ENCODE measurements at places on chromosomes 12 and 14.

GRCh38 chr12:106840243-106840642 lies 65.8 kb downstream of the RIC8B start:
- DNase-seq: no peak

- DNase-seq: no peak
These were observed 277.5 kb upstream of the TBX3 start for GRCh38 chr12:114961491-114961890.

DNA sequence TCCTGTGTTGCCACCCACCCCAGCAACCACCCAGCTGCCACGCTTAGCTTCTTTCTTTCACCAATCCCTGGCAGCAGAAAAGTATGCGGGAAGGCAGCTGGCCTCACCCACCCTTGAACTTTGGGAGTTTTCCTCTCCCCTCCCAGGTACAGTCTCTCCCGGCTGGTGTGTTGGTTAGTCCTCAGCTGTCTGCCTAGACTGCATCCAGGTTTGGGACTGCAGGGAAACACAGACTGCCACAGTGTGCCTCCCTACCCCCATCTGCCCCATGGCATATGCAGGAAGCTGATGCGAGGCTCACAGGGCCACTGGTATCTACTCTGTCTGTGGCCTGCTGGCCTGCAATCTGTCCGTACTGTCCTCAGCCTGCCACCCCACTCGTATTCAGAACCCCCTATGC lies 2.1 kb downstream of the CD9 start:
- DNase-seq: no peak

DNA sequence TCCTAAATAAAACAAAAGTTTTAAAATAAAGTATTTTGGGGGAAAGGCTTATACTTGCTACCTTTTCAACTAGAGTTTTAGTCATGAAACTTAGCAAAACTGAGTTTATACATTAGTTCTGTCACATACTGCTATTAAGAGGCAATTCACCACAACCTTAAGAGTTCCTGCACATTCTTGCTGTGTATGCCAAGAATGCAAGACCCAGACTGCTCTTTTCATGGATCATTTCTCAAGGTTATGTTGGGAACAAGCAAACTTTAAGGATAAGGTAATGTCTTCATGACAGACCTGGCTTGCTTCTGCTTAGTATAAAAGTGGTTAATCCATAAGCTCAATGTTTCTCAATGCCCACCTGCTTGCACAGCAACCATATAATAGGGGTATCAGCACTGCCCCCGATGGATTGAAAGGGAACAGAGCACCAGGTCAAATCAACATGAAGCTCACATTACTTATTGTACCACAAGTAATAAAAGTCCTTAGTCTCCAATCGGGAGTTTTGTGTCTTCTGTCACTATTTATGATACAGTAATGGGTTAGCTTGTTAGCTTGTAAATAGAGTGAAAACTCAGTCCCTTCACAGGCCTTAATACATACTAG lies 67.6 kb downstream of the KIF21A start:
- no peak for DNase-seq

- DNase-seq: no peak
These were observed 38.4 kb upstream of the MANSC4 start for GRCh38 chr12:27818401-27818918.

DNA sequence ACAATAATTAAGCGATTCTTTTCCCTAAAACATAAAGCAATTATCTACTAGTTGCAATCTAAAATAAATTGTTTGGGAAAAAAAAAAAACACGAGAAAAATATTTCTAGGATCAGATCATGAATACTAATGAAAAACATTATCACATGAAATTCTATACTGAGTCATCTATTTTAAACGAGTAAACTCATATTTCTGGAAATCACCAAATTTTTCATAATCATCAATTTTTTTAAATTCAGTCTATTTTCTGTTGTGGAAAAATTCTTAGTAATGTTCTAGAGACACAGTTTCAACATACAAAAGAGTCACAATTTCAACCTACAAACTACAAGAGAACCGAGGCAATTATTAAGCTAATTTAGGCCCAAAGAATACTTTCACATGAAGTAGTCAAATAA lies 245.6 kb upstream of the SOX5 start:
- DNase-seq: no peak

DNA sequence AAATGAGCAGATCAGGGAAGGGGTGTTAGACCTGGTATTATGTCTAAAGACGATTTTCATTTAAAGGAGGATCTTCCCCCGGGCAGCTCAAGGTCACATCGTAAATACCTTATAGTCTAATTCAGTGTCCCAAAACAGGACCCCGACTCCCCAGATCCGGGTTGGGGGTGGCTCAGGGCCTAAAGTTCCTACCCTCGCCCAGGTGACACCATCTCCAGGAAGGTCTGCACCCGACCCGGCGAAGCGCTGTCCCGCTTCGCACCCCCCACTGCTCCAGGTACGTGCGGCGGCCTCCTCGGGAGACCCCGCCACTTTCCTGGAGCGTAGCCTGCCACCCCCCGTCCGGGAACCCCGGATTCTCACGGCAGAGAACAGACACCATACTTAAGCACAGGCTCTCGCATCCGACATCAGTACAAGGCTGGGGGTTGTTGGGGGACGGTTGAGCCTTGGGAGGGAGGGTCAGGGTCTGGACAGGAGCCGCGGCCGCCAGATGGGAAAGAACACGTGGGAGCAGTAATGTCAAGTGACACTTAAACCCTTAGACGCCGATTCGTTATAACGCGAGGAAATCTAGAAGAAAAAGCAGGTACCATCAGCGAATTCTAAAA lies 556 bp downstream of the TIMM9 start:
- DNase-seq: peak; percentile 15

- DNase-seq: no peak
These were observed 462.6 kb downstream of the PRKD1 start for GRCh38 chr14:29465095-29465494.

GRCh38 chr12:12171991-12172511 lies 94.8 kb downstream of the LRP6 start:
- DNase-seq: no peak

- DNase-seq: no peak
These were observed 164.1 kb downstream of the SPTSSA start for GRCh38 chr14:34297786-34298520.

- no peak for DNase-seq
These were observed 232.9 kb downstream of the ATP23 start for GRCh38 chr12:58174316-58174715.

GRCh38 chr14:75907756-75908359 lies 73.9 kb downstream of the TGFB3 start:
- DNase-seq: no peak

- no peak for DNase-seq
These were observed 145.6 kb upstream of the SLCO1B1 start for GRCh38 chr12:20985399-20985798.

DNA sequence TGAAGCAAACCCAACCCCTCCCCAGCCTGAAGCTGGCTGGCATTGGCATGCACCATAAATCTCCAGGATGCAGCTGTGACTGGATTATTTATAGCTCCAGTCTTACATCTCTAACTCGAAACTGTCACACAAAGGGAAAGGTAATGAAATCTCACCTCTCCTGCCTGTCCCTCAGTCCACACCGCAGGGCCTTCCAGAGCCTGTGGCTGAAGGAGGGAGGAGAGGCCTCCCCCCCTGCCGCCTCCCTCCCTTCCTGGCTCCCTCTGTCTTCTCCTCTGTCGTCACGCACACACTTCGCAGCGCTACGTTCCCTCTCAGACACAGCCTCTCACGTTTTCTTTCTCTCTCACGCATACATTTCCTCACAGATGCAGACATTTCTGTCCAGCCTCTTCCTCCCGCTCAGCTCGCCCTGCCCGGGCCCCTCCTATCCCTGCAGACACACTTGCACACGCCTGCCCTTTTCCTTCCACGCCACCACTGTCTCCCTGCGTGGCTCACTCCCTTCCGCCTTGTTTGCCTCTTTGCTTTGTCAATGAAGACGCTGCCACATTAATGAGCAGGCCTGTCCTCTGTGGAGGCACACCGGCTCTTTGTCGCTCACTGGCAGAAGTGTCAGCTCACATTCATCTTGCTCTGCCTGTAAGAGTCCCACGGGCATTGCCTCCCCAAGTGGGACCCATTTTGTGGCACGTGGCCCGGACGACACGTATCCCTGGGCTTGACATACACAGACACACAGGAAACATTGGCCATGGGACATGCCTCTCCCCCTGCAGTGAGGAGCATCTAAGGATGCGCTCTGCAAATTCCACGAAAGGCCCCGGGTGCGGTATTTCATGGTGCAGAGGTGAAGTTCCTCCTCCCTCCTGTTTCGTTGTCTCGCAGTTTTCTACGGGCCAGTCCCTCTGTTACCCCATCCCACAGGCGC lies 27.9 kb downstream of the IRF2BPL start:
- DNase-seq: no peak

DNA sequence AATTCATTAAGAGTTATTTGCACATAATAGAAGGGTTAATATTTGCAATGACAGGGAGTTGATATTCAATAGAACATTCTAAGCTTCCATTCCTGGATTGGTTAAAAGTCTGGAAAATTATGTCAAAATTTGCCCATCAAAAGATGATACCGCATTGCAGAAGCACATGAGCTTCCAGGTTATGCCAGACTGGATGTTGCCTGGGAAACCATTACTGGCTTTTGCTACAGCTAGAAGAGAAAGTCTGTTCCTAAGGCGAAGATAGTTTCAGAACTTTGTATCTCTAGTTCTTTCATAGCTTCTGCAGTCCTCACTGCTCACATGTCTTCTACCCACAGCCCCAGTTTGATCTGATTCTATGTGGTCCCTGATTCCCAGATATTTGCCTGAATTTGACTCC lies 122.4 kb upstream of the AMIGO2 start:
- no peak for DNase-seq

- DNase-seq: no peak
These were observed 154.1 kb upstream of the FKBP4 start for GRCh38 chr12:2640709-2641108.

GRCh38 chr14:54533100-54533499 lies 23.4 kb downstream of the CGRRF1 start:
- DNase-seq: no peak

DNA sequence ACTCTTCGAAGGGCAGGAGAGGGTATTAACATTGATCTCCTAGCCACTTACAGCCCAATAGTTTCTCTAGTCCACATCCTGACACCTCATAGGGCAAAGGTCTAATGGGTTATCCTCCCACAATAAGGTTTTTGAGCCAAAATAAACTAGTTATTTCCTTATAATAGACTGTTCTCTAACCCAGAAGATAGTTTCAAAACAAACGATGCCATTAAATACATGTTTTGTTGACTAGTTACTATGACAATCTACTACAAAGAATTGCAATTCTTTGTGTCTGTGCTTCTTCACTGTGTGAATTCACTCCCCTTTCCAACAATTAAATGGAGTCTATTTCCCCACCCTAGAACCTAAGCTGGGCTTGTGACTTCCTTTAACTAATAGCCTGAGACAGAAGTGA lies 6.4 kb upstream of the ACTR10 start:
- no peak for DNase-seq

DNA sequence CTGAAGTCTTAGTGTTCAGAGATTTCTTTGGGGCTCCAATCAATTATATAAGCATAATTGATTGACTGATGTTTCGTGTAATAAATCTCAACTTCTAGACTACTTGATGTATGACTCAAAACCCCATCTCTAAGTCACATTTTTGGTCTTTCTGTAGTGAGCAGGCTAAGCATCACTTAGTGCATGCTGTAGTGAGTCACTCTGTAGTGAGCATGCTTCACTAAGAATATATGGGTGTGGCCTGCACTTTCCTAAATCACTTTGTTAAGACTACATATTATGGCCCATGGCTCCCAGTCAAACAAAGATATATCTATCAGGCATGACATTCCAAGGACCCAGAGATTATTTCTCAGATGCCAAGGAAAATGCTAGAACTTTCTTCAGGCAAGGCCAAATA lies 909.4 kb upstream of the LRFN5 start:
- no peak for DNase-seq

DNA sequence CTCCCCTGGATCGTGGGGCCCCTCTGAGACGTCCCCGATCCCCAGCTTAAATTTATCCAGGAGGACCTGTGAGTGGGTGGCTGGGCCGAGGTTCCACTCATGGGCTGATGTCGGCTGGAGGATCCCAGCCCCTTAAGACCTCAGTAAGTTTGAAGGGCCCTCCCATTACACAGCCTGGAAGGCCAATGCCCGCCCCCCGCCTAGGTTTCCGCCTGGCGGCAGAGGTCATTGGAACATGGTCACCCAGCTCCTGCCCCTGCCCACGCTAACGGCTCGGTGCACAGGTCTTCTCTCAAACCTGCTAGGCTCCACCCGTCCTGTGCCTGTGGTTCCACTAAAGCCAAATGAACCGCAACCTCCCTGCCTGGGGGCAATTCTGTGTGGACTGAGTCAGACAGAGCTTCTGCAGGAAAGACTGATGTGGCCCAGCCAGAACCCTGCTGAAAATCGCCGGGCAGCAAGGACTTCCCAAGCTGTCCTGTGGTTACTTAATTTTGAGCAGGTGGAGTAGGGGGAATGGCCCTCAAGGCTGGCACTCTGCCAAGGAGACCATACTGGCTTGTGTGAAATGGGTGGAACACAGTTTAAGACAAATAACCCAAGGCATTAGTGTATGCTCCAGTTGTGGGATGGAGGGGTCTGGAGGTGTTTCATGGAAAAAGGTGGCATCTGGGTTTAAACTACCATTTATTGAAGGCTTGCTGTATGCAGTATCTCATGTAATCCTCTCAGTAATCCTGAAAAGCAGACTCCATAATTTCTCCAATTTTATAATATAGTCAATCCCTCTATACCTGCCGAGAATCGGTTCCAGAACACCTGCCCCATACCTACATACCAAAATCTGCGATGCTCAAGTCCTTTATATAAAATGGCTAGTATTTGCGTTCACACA lies 903 bp upstream of the NT5DC3 start:
- peak; percentile 1 for DNase-seq

DNA sequence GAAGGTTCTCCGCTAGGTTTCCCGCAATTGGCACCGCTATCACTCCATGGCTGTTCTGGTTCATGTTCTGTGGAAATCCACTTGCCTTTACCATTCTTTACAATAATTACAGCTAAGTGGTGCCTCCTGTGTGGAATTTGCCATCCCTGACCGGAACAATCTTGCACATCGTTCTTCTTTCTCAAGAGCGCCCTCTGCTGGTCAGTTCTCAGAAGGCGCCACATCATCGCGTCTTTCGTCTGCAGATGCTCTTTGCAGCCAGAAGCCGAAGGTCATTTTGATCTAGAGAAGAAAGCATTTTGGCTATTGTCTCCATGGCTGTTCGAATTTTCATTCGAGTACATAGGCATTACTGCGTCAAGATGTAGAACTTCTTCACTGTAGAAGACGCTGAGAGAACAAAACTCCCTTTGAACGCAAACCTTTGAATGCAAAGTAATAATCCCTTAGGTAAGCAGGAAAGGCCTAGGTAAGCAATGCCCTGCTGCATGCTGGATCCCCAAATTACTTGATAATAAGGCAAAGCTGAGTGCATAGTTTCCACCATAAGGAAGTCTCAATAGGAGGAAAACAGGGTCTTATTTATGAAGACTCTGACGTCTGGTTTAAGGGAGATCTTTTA lies 10.1 kb upstream of the RTRAF start:
- peak; percentile 77 for DNase-seq

DNA sequence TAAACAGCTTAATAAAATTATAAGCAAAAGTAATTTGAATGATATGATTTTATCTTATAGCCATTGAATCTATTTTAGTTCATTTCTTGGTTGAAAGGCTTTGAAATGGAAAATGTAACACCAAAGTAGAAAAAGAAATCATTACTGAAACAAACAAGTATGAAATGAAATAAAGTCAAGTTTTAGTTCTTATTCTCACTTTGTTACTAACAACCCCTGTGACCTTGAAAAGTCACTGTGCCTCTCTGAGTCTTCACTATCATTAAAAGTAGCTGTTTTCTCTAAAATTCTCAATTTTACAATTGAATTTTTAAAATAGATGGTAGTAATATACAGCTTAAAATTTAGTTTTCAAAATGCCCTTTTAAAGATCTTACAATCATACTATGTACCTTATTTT lies 32.4 kb upstream of the SLC17A8 start:
- DNase-seq: no peak

GRCh38 chr14:84468153-84468552 lies 1061.8 kb upstream of the FLRT2 start:
- DNase-seq: no peak

Data from stimulated activated CD4-positive, alpha-beta T cell treated with anti-CD3 and anti-CD28 coated beads, TNF-alpha, amount 100 ng/mL, for 1 hour (primary cell).